CD8-positive, alpha-beta memory T cell (primary cell): ENCODE measurements at places on chromosomes 16 and 17. TPM values are rescaled to one million over a fixed set of nuclear protein-coding genes. Genes with fewer than 3 reads are reported as not detected.

Gene TBC1D3
- total RNA-seq: not detected

GRCh38 chr16:70770626-70771552 lies 30.1 kb downstream of the VAC14 start:
- H3K36me3 ChIP-seq: peaks cover 7% of the 10 kb centered on the region
- H3K27ac ChIP-seq: no peak overlapping the region
- DNase-seq: peak; percentile 67
- H3K27me3 ChIP-seq: no peaks in the 10 kb centered on the region
- H3K4me1 ChIP-seq: no peaks in the 10 kb centered on the region

Gene CHST5
- not detected for total RNA-seq

Gene NKIRAS2
- 29.4 TPM for total RNA-seq

DNA sequence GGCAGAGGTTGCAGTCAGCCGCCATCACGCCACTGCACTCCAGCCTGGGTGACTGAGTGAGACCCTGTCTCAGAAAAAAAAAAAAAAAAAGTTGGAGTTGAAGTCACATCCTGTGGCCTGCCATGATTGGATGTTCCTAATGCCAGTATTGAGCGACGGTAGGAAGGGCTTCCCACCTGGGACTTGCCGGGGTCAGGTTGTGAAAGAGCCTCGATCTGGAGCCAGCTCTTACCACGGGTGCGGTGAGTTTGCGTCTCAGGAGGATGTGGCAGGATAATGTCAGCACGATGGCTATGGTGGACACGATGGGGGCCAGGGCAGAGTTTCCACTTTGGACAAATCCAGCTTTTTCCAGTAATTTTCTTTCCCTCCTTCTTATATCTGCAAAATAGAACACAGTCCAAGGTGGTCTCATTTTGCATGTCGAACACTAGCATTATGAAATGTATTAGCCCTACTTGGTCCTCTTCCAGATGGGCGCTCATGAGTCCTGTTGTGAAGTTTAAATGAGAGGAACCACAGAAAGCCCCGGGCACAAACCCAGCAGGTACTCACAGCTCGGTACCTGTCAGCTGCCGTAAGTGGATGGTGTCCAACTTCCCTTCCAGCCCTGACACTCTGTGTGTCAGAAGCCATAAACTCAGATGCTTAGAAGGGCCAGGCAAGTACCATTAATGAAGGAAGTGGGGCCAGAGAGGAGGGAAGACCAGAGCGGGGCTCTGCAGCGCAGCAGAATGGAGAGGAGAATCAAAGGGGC lies 22.2 kb downstream of the ABCC12 start:
- no peaks in the 10 kb centered on the region for H3K4me1 ChIP-seq
- no peak overlapping the region for H3K27ac ChIP-seq
- H3K27me3 ChIP-seq: no peaks in the 10 kb centered on the region
- no peak for DNase-seq

Gene TMEM235
- not detected for total RNA-seq

GRCh38 chr17:48592057-48592514 lies 1.5 kb downstream of the HOXB5 start:
- no peak for DNase-seq
- peaks cover 24% of the 10 kb centered on the region for H3K4me1 ChIP-seq
- H3K36me3 ChIP-seq: no peaks in the 10 kb centered on the region
- peaks cover 42% of the 10 kb centered on the region for H3K27me3 ChIP-seq

DNA sequence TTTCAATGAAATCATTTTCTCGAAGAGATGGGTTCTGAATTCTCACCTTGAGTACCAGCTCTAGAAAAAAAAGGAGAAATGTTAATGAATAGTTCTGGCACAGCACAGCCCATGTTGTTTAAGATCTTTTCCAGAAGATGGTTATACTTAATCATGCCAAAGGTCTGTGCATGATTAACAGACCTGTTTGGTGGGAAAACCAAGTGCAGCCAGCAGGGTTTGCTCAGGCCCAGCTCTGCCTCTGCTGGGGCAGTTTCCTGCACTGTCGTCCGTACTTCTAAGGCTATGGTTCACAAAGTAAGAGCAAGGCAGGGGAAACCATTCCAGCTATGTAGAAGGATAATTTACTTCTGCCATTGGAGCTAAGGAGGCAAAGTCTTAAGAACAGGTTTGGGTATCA lies 10.7 kb downstream of the ANKRD40 start:
- peaks cover 50% of the 10 kb centered on the region for H3K36me3 ChIP-seq
- H3K27me3 ChIP-seq: no peaks in the 10 kb centered on the region
- no peak overlapping the region for H3K27ac ChIP-seq
- H3K4me1 ChIP-seq: no peaks in the 10 kb centered on the region
